Keratinocyte (primary cell): ENCODE measurements at places on chromosomes 11 and 22.

DNA sequence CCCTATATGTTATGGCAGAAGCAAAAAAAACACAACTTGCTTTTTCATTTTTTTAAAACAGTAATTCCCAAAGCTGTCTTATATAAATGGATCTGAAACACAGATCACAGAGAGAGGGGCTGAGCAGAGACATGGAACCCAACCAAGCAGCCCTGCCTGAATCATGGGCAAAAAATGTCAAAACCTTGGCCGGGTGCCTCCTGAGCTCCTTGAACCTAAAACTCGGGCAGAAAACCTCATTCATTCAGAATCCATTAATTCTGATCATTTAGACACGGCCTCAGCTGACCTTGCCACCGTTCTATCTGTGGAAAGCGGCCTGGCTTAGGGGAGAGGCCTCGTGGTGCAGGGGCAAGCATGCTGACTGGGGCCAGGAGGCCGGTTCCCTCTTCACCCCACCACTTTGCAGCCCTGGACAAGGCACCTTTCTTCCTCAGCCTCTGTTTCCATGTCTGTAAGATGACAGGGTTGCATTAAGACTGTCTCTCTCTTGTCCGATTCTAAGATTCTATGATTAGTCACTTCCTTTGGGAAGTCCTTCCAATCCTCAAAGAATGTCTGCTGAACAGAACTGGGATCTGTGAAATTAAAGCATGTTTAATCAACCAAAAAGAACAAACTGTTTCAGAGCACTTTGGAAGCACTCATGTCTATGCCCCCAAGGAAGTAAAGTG, 26.0 kb downstream of the TENM4 start:
- peak; percentile 73 for DNase-seq

GRCh38 chr11:37630866-37631265, 1032.8 kb upstream of the RAG2 start:
- DNase-seq = no peak

DNA sequence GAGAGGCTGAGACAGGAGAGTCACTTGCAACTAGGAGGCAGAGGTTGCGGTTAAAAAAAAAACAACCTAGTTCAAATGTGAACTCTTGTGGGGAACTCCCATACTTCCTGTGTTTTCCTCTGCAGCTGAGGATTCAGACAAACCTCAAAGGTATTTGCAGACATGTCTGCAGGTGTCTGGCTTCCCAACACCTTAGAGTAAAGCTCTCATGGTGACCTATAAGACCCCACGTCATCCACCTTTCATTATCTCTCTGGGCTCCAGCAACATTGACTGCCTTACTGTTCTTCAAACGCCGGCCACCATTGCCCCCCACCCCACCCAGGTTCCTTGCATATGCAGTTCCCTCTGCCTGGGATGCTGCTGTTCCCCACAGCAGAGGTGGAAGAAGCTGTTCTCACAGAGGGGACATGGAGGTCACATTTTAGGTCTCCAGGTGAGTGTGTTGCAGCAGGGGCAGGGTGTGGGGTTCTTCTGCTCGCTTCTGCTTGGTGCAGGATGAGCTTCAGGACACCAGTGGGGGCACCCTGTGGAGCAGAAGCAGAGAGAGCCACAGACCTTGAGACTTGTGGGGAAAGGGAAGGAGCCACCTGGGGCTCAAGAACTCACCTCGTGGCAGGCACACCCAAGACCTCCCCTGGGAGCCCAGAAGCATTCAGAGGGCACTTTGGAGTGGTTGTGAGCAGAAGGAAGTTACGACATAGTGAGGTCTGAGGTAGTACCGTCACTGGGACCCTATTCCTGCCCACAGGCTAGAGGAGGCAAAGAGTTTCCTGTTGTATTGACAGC, 203.2 kb downstream of the CSNK2A3 start:
- DNase-seq = no peak

GRCh38 chr11:92687724-92688123, 281.7 kb upstream of the MTNR1B start:
- DNase-seq = no peak

GRCh38 chr22:37708580-37709444, 12.0 kb downstream of the TRIOBP start:
- DNase-seq = no peak

DNA sequence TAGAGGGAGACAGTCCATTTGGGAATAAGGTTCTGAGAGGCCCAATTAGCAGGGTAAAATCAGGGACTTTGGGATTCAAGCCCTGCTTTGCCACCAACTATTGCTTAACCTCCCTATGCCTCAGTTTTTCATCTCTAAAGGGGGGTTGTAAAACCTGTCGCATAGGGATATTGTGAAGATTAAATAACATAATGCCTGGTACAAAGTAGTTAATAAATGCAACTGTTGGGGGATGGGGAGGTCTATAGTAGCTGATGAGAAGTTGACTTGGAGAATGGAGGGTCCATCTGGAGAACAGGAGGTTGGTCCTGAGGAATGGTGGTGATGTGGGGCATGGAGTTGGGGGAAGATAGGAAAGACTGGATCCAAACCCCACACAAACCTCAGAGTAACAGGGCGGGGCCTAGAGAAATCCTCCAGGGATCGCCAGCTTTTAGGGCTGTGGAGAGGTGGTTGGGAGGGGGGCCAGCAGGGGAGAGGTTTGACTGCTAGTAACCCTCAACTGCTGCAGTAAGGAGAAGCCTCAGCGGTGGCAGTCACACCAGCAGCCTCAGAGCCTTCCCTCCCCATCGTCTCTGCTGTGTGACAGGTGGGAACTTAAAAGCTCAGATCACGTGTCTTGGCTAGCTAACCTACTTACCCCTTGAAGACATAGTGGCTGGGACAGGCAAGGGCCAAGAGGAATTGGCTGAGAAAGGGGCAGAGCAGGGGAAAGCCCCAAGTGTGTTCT, 1.1 kb upstream of the ABCG4 start:
- DNase-seq = no peak

DNA sequence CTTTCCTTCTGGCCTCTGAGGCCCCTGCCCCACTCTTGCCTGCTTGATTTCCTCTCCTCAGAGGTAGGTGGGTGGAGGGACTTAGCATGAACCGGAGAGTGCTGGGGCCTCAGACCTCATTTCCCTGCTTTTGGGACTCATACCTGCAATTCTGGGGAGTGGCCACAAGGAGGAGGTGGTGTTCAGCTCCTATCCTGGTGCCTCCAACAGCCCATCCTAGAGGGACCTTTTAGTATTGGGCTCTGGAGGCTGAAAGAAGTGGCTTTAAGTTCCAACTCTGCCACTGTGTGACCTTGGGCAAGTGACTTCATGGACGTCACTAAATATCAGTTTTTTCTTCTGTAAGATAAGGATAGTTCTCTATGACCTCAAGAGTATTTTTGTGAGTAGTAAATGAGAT, 98.6 kb downstream of the KIAA1671 start:
- no peak for DNase-seq

- no peak for DNase-seq
Measured at GRCh38 chr22:28220626-28221363, 301.7 kb upstream of the PITPNB start.

GRCh38 chr22:45469281-45470073, 33.2 kb upstream of the FBLN1 start:
- peak; percentile 46 for DNase-seq
